ENCODE measurements at places on chromosomes 2 and 18.

- DNase-seq = no peak
Measured at GRCh38 chr2:236159778-236160170, 8.4 kb downstream of the GBX2 start.

DNA sequence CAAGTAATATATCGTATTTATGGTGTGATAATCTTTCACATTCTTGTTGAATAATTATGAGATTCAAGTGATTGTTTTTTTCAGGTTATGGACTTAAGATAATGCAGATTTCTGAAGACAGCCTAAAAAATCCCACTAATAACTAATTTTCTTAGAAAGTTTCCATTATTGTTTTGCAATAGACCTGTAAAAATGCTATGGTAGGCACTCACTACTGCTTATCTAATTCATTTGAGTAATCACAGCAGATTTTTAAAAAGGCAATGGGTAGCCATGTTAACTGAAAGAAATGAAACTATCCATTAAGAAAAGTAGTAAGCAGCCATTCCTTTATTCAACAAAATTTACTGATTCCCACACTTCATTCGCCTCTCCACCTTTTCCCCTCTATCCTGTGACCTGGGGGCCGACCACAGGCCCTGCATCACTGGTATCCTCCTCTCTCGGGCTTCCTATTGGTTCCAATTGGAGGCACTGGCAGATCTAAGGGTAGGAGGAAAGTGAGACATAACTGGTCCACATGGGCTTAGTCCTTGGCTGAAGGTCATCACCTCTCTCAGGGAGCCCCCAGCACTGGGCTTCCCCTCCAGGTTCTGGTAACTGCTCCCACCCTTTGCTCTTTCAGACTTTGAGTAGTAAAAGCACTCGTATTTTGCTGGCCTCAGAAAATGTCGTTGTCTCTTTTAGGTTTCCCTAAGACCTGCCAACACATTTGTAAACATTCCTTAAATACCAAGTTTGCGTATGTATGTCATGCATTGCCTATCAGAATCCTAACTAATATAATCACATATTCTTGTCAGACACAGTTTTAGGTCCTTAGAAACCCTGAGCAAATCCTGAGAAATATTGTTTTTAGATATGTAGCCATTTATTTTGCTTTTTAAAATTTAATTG is 18.5 kb downstream of the RBMS1 start:
- DNase-seq = no peak

- no peak for DNase-seq
Measured at GRCh38 chr18:31821545-31822171, 61.0 kb upstream of the SLC25A52 start.

DNA sequence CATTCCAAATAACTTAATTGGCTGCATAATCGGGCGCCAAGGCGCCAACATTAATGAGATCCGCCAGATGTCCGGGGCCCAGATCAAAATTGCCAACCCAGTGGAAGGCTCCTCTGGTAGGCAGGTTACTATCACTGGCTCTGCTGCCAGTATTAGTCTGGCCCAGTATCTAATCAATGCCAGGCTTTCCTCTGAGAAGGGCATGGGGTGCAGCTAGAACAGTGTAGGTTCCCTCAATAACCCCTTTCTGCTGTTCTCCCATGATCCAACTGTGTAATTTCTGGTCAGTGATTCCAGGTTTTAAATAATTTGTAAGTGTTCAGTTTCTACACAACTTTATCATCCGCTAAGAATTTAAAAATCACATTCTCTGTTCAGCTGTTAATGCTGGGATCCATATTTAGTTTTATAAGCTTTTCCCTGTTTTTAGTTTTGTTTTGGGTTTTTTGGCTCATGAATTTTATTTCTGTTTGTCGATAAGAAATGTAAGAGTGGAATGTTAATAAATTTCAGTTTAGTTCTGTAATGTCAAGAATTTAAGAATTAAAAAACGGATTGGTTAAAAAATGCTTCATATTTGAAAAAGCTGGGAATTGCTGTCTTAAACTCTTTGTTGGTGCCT is 1.4 kb downstream of the PCBP1 start:
- DNase-seq = no peak

DNA sequence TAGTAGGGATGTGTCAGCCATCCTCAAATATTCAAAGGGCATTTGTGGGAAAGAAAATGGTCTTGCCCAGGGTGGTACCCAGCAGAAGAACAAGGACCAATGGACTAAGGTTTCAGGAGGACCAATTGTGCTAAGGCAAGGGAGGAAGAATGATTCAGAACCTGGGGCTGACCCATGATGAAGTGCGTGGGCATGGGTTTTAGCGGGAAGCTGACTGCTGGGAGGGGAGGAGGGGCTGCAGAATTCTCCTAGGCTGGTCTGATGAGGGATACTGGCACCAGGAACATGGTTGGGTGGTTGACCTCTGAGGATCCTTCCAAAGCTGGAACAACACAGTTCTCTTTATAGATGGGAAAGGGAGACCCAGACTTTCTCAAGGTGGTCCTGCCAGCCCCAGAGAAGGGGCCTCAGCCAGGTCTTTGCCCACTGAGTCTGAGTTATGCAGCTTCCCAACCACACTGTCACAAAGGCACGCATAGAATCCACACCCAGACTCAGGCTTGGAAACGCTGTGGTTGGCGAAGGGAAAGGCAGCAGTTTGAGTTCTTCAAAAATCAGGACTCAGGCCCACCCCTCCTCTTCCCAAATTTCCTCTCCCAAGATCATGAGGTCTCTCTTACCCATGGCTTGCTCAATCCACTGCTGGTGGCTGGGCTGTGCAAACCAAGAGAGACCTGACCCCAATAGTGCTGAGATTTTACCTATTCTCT is 37.3 kb downstream of the MARCO start:
- DNase-seq = no peak

DNA sequence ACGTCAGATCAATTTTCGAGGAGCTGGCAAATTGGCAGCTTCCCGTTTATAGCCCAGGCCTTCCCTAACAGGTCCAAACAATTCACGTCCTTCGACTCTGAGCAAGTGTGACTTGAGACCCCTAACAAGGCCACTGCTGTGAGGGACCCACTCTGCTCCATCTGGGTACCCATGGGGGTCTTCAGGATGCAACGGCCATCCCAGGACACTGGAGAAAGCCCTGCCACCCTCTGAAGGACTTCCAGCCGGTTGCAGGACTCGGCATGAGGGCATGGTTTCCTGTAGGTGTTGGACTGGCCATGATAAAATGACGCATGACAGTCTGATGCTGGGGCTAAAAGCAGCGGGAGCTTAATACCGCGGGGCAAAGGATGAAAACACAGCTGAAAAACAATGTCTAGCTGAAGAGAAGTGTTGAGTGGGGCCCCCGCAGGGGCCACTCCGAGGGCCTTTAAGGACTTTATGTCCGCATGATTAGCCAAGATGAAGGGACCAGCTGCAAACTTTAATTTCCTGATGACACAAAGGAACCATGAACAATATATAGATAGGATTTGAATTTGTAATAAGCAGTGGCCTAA is 113.3 kb upstream of the ZNF521 start:
- no peak for DNase-seq

DNA sequence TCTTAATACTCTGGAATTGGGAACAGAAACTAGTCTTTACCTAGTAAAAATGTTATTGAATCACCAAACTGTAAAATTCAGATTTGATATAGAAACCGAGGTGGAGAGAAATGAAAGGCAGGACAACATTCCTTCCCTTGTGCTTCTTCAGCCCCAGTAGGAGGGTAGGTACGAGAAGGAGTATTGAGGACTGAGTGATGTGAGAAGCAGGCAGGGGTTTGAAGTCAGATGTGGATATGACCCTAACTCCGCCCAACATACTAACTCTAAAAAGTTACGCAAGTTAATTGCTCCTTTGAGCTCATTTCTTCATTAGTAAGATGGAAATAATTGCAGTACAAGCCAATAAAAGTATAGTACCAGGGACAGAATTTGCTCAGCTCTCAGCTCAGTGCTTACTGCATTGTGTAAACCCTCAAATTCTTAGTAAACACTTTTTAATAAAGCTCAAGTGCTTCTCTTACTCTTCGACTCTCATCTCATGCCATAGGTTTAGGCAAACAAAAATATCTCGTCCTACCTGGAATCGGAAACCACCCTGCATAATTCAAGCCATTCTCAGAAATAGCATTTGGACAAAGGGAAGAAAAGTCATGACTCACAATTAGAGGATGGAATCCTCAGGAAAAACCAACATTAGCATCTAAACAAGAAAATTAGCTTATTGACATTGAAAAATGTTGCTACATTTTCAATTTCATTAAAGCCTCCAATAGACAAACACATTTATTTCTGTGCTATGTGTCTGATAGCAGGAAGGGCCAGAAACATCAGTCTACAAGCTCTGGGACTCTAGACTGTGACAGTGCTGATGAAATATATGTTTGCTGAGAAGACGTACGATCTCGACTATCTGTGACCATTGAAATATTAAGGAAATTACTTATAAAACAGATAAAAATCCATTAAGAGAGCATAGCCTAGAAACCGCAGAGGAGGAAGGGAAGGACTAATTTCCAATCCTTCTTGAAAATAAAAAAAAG is 161.3 kb downstream of the HNMT start:
- no peak for DNase-seq

GRCh38 chr2:66885775-66886383 is 451.0 kb downstream of the MEIS1 start:
- no peak for DNase-seq

DNA sequence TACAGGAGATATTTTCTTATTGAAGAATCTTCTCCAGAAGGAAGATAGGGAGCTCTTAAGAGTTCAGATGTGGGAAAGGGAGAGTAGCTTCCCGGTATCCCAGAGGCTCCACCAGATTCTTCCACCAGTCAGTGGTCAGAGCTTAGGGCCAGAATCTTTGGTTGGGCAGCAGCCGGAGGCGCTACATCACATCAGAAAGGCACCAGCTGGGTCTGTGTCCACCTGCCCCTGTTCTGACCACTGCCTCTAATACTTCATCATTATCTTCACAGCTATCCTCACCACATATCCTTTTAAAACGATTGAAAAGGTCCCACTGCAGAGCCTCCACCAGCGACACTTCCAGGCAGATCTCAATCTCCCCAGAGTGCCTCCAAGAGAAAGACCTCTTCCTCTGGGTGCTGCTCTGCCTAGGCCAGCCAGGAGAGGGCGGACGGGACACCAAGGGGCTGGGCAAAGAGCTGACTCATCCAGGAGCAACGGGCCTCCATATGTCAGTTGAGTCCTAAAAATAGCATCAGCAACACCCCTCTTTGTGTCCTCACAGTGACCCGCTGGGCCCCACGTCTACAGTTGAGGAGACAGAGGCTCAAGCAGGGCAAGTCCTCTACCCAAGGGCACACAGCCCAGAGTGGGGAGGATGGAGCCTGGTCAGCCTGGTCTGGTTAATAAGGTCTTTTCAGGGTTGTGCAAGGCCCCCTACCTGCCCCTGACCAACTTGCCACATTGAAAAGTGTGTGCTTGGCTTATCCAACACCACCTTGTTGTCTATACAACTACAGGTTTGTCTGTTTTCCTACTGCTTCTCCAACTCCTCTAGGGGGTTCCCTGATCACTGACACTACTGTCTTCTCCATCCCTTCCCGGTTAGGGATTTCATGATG is 81.2 kb downstream of the ADD2 start:
- DNase-seq = peak; percentile 97

GRCh38 chr2:112765251-112765650 is 842 bp upstream of the CKAP2L start:
- no peak for DNase-seq

DNA sequence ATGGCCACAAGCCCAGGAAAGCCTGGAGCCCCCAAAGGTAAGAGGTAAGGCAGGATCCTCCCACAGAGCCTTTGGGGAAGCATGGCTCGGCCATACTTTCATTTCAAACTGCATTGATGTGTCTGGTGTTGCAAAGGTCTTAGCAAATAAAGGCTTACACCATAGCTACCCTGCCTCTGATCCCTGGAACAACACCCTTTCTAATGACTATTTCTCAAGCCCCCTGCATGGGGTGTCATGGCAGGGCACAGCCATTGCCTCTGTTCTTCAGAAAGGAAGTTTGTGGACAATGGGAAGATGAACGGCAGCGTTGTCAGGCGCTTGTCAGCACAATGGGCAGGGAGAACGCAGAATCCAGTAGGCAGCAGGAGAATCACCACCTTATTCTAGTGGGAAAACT is 435.0 kb upstream of the SMIM21 start:
- no peak for DNase-seq

DNA sequence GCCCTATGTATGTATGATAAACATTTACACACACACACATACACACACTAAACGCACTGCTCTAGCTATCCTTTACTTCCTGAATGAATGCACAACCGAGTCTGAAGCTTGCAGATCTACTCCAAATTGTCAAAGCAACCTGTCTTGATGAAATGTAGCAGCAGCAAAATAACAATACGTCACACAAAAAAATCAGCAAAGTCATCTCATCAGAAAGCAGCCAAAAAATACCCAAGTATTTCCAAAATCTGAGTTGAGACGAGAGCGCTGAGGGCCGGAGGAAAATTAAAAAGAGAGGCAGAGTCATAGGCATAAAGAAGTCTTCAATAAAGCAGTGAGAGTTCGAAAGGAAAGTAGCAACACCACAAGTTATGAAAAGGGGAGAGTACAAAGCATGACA is 67.7 kb downstream of the ZNF521 start:
- DNase-seq = no peak

GRCh38 chr2:6657855-6658254 is 207.9 kb downstream of the CMPK2 start:
- DNase-seq = no peak

- DNase-seq = no peak
Measured at GRCh38 chr2:131105950-131106801, 1.0 kb downstream of the PLEKHB2 start.

- no peak for DNase-seq
Measured at GRCh38 chr2:183348492-183348891, 224.2 kb downstream of the NUP35 start.

GRCh38 chr2:39640107-39640506 is 25.6 kb upstream of the TMEM178A start:
- DNase-seq = no peak

DNA sequence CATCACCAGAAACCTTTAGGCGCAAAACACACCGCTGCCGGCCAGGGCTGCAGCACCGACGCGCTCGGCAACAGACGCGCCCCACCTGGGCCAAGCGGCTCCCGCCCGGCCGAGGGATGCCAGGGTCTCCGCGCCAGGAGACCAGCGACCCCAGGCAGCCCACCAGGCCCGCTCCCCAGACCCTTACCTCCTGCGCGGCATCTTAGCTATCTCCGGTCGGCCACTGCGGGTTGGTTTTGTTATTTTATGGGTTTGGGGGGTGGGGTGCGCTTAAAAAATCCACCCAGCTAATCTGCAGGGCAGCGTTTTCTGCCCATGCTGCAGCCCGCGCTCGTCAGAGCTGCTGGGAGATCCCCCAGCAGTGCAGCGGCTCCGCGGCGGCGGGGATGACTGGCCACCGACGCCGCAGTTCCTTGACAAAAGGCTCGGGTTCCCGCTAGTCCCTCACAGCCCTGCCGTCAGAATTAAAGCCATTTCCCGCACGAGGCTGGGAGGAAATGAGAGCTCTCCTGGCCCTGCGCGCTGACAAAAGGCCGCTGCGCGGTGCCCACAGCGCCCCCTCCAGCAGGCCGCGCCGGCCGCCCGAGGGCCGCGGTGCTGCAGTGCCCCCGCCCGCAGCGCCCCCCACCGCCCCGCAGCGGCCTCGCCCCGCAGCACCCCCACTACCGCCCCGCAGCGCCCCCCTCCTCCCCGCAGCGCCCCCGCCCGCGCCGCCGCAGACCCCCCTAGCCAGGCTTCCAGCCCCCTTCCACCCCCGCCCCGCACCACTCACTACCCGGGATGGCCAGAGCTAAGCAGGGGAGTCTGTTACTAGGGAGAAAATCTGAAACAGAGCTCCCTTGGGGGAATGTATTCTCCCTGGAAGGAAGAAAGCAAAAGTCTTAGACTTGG is at the start of gene ADD2:
Gene ADD2, minus strand, starts transcription at position 502 of the 891 bp plus-strand sequence. CDS start 61,792 bp downstream, outside the sequence.
- peak; percentile 86 for DNase-seq

- DNase-seq = no peak
Measured at GRCh38 chr2:45332094-45332493, 279.0 kb downstream of the SRBD1 start.
